D721Med (cell line): ENCODE measurements at places on chromosomes 7 and 10.

DNA sequence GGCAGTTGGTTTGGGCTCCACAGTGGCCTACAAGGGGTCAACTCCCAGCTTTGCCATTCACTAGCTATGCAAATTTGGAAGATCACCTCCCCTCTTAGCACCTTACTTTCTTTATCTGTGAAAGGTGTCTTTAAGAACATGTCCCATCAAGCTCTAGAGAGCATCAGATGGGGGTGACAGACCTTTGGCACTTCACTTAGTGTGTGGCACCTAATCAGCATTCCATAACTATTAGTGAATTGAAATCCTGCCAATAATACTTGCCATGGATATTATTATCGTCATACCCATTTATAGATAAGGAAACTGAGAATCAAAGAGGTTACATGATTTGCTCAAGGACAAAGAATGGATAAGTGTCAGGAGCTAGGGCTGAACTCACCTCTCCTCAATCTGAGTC lies 51.9 kb downstream of the PLPP4 start:
- DNase-seq = no peak

DNA sequence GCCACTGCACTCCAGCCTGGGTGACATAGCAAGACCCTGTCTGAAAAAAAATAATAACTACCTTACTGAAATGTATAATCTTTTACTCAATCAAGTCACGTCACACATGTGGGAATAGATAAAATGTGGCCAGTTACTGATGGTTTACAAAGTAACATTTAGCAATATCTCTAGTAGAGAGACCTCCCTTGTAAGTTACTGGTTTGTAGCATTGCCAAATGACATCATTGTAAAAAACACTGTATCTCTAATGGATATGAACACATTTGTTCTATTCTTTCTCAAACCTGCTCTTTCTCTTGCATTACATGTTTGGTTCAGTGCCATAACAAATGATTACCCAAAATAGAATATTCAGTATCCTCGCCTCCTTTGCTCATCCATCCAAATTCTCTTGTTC lies 18.8 kb downstream of the TET1 start:
- DNase-seq = no peak

- DNase-seq = no peak
Observed at GRCh38 chr7:39349452-39350123, 216.6 kb upstream of the YAE1 start.

GRCh38 chr7:26526265-26526587 lies 234.6 kb downstream of the SNX10 start:
- DNase-seq = no peak

DNA sequence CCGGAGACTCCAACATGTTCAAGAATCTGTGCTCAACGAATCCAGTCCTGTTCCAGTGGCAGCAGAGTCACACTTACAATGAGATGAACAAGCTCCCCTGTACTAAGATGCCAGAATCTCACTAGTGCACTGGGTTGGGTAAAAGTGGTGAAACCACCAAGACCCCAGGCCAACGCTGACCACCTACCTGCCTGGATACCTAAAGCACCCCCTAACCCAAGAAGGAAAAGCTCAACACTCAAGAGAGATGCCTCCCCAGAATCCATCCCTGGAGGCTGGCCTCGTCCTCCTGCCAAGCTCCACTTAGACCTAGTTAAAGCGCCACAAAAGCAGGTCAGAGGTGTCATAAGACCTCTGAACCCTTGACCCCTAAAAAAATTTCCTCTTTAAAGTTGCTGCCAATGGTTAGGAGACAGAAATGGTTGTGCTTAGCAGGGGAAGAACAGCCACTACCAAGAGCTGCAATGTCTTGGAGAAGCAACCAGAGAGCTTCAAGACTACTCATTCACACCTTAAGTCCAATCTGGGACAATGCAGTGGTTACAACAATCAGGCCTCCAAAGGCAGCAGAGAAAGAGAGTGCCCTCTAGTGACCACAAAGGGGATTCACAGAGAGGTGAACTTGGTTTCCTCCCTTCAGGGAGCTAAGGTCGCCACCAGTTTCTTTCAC lies 94.6 kb upstream of the MACROH2A2 start:
- no peak for DNase-seq

DNA sequence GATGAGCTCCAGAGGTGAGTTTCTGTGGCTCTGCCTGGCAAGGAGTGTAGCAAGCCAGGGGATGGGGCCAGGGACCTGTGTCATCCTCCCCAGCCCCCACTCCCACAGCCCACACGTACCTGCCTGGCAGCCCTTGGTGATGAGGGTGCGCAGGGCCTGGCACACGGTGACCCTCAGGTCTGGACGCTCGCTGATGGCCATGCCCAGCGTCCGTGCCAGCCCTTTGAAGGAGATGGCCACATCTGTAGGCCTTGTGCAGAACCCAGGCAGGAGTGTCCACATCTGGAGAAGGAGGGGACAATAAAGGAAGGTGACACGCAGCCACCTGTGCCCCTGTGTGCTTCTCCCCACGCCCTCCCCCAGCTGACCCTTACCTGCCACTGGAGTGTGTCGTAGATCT lies 27.7 kb downstream of the RRP12 start:
- DNase-seq = no peak

DNA sequence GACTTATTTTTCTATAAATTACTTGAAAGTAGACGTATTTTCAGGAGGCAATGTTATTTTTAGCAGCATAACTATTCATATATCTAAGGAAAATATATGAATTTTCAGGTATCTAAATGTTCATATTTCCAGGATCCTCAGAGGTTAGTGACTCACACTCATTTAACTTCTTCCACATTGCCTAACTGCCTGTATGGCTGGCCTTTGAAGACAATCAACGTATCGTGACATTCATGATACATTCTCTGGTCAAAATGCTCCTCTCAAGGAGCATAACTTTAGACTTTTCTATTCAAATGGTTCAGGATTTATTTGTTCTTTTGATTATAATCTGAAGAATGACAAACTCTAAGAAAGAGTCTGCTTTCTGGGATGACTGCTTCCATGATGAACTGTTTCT lies 89.3 kb downstream of the SEMA3C start:
- DNase-seq = no peak
